ENCODE measurements at places on chromosomes 3 and 15.

- DNase-seq = no peak
Observed at GRCh38 chr3:77055841-77056341, 16.0 kb downstream of the ROBO2 start.

DNA sequence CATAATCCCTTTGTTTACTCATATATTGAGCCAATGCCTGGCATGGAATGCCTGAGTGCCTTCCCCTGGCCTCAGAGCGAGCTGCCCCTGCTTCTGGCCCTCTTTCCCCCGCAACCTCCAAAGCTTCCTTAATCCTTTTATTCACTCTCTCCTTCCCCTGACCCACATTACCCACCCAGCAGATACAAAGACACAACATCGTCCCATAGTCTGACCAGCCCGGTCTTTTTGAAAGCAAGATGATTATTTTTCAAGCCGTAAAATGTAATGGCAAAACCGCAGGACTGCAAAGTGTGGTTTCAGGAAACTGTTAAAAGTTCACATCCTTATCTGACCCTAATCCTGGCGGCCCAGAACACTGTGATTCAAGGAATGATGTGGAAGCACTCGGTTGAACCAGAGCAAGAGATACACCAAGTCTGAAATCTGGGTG, 78.4 kb upstream of the LRTM1 start:
- no peak for DNase-seq

DNA sequence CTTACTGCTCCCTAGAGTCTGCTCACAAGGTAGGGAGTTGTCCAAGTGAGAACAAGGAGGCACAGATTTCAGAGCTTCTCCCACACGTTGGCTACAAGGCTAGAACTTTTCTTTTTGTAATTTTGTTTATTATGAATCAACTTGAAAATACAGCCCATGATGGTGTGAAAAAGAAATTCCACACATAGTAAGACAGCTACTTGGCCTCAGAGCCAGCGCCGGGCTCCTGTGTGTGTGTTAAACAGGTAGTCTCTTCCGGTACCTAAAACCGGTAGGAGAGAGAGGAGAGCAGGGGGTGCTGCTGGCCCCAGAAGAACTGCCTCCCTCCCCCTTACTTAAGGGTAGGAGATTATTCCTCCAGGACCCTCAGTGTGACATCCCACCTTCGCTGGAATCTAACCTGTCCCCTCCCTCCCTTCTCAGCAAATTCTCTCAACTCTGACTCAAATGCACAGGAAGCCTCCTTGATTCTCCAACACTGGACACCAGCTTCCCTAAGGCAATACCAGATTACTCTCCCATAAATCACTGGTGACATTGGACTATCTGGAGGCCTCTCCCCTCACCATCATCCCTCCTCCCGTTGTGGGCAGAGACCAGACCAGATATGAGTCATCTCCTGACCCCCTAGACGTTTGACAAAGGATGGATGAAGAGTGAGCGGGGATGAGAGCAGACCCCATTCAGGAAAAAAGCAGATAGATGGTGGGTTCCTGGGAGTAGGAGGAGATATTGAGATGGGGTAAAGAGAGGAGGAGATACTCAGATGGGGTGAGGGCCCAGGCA, 4.5 kb upstream of the IP6K1 start:
- DNase-seq = no peak

GRCh38 chr3:64400706-64401105, 175.4 kb upstream of the PRICKLE2 start:
- DNase-seq = no peak

DNA sequence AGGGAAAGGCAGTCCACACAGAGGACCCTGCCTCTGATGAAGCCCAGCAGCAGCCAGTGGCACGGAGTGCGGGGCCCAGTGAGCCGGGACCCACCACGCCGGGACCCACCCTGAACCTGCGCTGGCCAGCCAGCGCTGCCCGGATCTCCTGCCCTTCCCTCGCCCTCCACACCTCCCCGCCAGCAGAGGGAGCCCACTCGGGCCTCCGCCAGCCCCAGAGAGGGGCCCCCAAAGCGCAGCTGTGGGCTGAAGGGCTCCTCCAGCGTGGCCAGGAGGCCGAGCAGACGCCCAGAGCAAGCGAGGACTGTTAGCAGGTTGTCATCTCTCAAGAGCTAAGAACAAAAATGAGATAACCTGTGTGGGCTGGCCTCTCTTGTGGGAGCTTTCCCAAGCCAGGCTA, 81.3 kb upstream of the ATP10A start:
- DNase-seq = no peak

GRCh38 chr3:158794936-158795518, 6.8 kb upstream of the MFSD1 start:
- DNase-seq = no peak

DNA sequence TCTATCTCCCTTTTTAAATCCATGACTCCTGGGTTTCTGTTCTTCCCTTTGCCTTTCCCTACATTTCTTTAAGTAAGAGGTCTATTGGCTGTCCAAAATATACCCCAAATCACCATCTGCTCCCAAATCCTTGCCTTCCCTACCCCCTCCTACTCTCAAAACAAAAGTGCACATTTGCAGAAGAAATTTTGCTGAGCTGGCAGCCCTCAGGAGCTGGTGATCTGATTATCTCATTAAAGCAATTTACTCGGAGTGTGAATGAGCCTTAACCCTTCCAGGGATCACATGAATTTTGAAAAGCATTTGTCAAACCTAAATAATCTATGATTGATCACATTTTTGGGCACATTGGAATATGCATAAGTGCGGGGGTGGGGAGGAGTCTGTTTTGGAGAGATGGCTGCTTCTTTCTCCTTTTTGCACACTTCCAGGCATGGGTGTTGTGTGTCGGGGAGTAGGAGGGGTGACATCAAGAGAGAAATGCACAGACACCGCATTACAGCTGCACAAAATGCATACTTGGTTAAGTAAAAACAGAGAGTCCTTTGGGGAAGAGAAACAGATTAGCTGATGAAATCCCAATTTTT, 892.6 kb downstream of the TUSC7 start:
- no peak for DNase-seq

DNA sequence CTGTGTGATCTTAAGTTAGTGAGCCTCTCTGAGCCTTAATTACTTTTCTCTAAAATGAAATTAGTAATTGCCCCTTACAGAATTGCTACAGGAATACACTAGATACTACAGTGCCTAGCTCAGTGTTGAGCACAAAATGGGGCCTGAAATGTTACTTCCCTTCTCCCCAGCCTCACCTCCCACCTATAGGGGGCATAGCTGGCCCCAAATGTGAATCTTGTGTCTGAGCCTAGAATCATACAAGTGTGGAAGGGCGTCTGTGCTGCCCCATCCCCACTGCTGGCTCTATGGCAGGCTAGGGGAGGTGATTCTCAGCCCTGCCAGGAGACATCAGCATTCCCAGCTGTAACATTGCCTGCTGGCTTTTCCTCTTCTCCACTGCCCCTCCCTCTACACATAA, 42.7 kb downstream of the IFT122 start:
- no peak for DNase-seq

- no peak for DNase-seq
Observed at GRCh38 chr15:85003593-85004312, 22.1 kb downstream of the PDE8A start.

- DNase-seq = no peak
Observed at GRCh38 chr15:73686781-73687256, 2.6 kb downstream of the CD276 start.

- no peak for DNase-seq
Observed at GRCh38 chr3:105232553-105232952, 134.2 kb upstream of the ALCAM start.

DNA sequence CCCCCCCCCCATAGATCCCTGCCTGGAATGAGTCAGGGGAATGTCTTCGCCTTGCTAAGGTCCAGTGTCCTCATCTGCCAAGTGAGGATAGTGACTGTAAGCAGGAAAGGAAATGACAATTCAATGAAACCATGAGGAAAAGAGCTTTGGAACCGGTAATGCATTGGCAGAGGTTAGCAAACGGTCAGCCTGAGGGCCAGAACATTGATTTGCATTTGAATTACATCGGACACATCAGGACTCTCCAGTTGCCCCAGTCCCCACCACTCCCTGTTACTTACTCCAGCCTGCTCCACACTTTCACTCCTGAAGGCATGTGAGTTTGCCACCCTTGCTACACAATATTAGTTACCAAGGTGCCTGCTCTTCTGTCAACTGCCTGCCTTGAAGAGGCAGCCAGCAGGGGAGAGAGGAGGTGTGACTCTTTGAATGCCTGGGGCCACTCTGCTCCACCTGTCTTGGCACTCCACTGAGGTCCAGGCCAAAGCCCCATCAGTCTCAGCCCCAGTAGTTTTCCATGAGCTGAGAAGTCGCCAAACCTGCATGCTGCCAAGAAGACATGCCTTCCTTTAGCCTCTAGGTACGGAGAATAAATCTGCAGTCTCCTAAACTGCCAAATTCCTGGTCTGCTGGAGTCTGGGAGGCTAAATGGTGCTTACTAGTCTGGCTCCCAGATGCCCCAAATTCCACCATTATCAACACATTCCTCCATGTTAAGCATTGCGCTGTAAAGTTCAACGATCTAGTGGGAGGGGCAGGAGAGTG, 191.7 kb upstream of the TLE3 start:
- peak; percentile 90 for DNase-seq

GRCh38 chr3:157782236-157782635, 279.0 kb upstream of the VEPH1 start:
- no peak for DNase-seq

DNA sequence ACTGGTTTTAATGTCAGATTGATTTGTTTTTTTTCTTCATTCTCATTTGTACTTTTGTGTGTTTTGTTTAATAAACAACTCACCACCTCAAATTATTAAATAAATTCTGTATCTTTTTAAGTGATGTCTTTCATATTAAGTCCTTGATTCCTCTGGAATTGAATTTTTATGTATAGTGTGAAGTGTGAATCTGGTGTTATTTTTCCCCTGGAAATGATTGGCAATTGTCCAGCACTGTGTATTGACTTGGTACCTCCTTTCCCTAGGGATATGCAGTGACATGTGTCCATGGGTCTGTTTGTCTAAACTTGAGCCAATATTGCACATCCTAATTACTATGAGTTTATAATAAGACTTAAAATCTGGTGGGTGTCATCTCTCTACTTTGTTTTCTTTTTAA, 2.1 kb downstream of the RNU5B-1 start:
- no peak for DNase-seq

GRCh38 chr3:47412842-47413520, 32.2 kb downstream of the PTPN23 start:
- no peak for DNase-seq

GRCh38 chr3:47003461-47004368, 24.2 kb downstream of the NBEAL2 start:
- no peak for DNase-seq

DNA sequence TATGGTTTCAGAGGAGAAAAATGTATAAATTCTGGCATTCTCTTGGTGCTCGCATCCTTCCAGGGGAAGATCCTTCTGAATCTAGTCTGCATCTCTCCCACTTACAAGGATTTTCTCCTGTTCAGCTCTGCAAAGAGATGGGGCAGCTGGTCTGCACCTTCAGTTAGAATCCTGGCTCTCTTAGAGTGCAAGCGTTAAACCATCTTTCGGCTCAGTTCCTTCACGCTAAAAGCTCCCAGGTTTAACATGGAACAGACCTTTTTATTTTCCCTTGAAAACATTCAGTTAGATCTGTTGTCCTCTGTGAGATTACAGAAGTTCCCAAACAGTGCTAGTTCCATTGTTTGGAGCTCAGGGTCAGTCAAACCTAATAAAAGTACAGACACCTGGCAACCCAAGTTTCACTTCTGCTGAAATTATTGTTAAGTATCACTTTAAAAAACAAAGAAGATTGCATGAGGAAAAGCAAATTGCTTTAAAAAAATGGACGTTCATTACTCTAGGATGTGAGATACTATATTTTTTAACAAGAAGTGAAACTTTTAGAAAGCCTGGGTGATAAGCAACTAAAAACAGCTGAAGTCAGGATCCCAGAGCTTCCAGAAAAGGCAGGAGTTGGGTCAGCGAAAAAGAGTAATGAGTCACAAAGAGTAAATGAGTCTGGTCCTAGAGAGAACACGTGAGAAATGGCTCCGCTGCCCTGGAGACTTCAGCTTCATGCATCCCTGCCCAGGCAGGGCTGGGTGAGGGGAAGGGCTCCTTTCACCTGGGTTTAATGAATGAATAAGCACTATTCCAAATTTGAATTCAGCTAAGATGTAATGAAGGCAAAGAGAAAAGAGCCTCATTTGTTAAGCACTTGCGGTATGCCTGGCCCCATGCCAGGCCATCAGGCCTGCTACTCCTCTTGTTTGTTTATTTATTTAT, 63.3 kb downstream of the ABTB1 start:
- DNase-seq = peak; percentile 36

- DNase-seq = no peak
Observed at GRCh38 chr15:82963471-82964341, 11.2 kb upstream of the HOMER2 start.

GRCh38 chr3:153163393-153163724, 1.3 kb downstream of the RAP2B start:
- DNase-seq = no peak

DNA sequence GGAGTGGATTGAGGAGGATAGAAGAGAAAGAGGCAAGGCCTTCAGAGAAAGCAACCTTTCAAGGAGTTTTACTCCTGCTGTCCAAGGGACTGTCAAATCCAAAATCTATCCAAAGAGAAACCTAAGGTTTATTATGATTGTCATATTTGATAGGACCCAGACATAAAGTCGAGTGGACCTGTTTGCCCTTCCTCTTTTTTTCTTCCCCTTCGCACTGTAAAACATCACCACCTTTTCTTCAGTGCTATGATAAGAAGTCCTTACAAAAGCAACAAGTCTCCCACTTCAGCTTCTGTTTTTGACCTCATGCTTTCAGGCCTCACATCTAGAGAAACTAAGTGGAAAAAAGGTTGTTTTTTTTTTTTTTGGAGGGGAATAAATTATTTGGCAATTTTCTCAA, 73.0 kb downstream of the TRPC1 start:
- DNase-seq = no peak

DNA sequence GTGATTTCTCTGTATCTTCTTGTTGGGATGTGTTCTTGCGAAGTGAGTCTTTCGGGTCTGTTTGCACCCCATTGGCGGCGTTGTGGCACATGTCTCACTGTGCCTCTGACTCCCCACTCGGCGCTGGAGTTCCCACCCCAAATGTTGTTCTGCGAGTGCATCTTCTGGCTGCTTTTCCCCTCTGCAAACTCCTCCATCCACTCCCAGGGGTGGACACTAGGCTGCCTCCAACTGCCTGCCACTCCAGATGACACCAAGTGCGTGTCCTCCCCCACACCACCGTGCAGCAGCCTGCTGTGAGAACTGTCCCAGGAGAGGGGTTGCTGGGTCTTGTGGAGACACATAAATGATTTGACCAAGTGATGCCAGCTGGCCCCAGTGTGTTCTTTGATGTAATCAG, 17.6 kb downstream of the EFCC1 start:
- DNase-seq = no peak

- DNase-seq = peak; percentile 54
Observed at GRCh38 chr3:11567516-11568467, 75.9 kb downstream of the VGLL4 start.

Measured in PC-9 (cell line).